KG1 (cell line): ENCODE measurements at places on chromosomes 2 and 18.

DNA sequence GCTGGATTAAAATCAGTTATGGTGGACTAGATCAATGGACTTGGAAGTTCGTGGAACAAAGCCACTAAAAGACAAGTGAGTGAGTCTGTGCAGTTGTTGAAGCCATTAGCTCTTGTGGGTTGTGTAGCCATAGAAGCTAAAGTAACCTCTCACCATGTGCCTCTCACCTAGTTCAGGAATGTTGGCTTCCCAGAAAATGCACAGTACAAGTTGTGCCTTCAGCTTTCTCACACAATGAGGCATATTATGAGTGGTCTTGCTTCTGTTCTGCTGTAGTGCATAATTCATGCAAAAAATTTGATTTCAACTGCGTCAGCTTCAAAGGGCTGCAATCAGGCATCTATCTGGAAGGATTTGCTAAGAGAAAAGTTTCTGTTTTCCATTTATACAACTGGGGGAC is 26.2 kb downstream of the CERS6 start:
- DNase-seq = no peak

DNA sequence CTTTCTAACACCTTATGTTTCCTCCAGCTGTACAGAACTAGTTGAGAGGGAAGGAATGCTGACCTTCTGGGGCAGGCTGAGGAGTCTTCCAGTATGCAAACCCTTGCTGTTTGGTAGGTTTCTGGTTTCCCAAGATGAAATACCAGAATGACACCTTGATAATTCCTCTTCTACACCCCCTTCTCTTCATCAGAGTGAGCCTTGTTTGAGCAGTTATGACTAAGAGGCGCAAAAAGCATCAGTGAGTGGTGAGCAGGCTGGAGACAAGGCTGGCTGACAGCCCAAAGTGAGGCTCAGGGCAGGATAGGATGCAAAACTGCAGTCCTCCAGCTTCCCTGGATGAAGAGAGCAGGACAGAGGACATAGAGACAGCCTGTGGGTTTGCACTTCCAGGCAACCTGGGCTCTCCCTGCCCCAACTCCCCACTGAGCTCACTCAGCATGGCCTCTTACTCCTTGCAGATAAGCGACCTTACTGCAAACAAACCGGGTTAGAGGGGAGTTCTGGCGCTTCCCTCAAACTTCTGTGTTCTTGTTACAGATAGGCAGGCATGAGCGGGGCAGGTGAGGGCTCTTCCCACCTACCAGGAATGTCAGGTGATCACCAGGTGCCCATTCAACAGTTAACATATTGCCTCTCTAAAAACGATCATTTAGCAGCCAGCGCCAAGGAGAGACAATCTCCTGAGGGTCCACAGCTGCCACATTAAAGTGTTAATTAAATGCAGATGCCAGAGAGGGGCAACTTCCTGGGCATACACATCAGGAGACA is 5.4 kb downstream of the MPPE1 start:
- no peak for DNase-seq

GRCh38 chr2:226607379-226607778 is 192.2 kb downstream of the IRS1 start:
- no peak for DNase-seq

DNA sequence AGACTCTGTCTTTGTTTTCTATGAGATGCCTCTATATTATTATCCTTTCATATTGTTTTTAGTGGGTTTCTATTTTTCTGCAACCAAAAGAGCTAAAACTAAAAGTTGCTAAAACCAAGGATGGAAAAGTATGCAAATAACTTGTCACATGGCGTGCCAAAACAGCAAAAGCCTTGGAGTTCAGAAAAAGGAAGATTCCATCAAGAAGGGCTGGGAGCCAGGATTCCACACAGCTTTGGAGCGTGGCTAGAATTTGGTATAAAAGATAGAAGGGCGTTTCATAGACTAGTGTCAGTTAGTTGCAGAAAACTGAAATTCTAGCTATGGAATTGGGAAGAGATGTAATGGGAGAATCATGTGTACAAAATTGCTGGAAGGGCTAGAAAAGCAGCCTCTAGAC is 4.1 kb downstream of the SCYGR1 start:
- DNase-seq = no peak

GRCh38 chr2:235087832-235088495 is 136.1 kb downstream of the SH3BP4 start:
- no peak for DNase-seq

DNA sequence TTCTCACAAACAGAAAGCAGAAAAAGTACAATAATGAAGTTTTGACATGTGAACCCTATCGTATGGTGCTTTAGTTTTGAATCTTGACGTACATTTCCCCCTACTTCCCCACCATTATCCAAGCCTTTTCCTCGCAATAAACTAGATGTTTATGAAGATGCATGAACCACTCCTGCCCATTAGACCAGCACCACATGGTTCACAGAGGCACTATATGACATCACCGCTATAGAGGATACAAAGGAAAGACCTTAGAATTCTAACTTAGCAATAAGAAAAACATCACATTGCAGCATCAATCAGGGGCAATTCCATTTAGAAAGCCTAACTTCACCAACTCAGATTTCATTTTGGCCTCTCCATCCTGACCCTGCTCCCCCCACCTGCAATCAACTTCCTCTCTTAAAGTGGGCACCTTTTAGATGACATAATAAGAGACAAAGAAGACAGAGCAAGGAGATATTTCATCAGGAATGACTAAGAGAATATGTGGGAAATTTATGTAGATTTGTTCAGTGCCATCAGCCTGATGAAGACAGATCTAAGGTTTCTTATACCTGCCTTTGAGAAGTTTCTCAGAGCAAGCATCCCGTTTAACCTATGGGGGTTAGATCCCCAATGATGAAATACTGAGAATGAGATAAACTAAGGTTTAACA is 124.9 kb downstream of the PIGN start:
- no peak for DNase-seq

DNA sequence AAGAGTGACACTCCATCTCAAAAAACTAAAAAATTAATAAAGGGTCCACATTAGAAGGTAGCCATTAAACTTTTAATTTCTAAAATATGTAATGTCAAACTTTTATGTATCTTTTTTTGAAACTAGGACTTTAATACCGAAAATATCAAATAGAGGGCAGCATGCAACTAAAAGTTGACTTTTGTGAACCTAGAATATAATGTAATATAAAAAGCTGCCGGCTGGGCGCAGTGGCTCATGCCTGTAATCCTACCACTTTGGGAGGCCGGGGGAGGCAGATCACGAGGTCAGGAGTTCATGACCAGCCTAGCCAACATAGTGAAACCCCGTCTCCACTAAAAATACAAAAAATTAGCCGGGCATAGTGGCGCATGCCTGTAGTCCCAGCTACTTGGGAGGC is 62.8 kb downstream of the INO80D start:
- no peak for DNase-seq

DNA sequence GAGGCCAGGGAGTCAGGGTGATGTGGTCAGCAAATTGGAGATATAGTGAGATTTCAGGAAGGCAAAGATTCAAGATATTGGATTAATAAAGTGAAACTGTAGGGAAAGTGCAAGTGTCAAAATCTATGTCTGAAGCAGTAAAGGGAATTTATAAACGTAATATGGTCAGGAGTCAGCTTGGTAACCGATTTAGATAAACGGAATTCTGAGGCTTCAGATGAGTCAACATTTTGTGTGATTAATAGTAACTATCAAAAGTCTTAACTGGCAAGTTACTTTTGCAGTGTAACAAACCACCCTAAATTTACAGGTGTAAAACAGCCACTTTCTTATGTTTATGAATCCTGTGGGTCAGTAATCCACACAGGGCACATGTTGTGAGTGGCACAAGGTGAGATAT is 10.9 kb downstream of the MTX2 start:
- DNase-seq = no peak

GRCh38 chr2:134777593-134777992 is 58.8 kb upstream of the TMEM163 start:
- DNase-seq = no peak

DNA sequence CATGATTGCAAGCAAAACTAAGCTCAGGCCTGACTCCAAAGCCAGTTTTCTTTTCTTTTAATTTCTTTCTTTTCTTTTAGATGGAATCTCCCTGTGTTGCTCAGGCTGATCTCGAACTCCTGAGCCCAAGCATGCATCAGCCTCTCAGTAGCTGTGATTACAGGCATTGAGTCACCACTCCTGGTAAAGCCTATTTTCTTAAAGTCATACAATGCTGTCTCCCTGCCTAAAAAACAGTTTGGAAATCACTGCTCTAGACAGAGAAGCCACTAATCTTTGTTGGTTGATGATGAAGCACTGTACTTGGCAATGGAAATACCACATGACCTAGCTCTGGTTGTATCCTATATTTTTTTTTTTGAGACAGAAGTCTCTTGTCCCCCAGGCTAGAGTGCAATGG is 33.1 kb upstream of the ZNF532 start:
- DNase-seq = no peak

DNA sequence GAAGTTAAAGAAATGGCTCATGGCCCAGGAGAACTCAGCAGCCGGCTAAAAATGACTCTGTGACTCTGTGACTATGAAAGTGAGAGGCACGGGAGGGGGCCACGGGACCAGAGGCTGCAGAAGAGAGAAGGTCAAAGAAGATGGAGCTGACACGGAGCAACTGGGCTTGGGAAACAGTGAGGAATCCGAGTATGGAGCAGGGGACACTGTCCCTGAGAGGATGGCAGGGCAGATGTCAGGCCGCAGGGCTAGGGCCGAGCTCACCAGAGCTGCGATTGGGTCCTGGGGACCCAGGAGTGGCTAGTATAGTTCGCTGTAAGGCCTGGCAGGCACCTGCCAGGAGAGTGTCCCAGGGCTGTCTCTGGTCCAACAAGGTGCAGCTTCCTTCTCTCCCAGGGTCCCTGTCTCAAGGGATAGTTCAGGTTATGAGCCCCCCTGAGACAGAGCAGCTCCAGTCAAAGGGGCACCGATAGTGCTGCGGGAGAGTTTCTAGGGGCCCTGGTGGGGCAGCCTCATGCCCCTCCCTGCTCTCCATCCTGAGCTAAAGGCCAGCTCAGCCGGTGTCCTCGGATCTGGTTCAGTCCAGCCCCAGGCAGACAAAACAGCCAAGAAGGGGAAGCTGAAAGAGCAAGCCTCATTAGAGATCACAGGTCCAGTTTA is 42.7 kb downstream of the CIB4 start:
- DNase-seq = no peak
